Uterus (tissue), 4 donors: ENCODE measurements at places on chromosomes 5 and 9.

GRCh38 chr5:10431415-10431814, 10.3 kb upstream of the ROPN1L start:
- no peak for DNase-seq

DNA sequence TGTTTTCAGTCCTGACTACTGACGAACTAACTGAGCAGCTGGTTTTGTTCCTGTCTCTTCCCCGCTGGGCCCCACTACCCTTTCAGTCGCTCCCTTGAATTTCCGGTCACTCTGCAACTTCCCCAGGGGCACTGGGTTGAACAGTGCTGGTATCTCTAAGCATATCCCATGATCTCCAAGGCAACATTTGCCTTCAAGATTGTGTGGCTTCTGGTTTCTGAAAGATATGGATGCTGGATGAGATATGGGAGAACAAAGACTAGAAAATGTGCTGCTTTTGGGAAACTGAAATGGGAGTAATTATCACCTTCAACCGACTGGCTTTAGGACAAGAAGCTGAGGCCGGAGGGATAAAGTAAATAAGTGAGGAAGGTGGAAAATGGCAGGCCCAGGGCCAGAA, 258.2 kb upstream of the PIK3R1 start:
- DNase-seq, result no peak

DNA sequence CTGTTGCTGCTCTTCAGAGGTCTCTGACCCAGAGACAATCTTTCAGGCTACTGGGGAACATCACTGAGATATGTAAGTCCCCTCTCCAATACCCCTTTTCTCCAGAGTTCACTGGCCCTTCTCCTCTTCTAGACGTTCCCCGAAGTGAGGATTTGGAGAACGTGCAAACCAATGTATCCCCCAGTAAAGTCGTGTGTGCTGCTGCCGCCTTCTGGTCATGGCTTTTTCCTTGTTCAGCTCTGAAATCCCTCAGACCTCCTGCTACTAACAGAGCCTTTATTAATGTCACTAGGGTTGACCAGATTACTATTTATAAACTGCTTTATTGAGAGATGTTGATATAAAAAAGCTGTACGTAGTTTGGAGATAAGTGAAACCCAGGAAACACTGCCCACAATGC, 1028.6 kb downstream of the CDH9 start:
- DNase-seq, result no peak

DNA sequence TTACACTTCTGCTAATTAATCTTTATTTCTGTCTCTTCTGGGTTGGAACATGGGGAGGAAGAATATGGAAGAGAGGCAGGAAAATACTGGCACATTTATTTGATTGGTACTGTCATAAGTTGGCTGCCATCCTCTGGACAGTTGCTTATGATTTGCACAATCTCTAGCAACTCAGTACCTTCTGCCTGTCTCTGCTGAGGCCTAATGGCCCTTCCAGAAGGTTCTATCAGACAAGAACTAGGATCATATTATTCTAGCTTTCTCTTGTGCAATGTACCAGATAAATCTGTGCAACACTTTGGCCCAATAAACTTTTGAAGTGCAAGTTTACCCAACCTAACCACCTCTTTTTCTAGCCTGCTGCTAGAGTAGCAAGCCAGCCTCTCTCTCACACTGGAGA, 335.0 kb downstream of the ARRDC3 start:
- no peak for DNase-seq

DNA sequence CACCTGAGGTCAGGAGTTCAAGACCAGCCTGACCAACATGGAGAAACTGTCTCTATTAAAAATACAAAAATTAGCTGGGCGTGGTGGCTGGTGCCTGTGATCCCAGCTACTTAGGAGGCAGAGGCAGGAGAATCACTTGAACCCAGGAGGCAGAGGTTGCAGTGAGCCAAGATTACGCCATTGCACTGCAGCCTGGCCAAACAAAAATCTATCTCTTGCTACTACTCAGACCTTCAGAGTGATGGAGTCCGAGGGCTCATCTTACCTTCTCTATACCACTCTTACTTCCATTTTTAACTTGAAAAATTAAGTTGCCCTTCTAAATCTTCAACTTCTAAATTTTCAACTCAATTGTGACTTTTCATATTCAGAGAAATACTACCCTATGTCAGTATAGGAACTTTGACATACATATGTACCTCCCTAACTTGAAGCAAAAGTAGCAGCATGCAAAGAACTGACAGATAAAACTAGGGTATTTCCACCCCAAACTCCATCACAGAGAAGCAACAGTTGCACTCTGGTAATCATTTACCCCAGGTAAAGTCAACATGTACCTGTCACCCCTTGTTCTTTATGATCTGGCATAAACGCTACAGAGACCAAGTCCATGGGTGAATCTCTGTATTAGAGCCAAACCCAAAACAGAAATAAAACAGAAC, 11.4 kb downstream of the ZFAND5 start:
- no peak for DNase-seq

DNA sequence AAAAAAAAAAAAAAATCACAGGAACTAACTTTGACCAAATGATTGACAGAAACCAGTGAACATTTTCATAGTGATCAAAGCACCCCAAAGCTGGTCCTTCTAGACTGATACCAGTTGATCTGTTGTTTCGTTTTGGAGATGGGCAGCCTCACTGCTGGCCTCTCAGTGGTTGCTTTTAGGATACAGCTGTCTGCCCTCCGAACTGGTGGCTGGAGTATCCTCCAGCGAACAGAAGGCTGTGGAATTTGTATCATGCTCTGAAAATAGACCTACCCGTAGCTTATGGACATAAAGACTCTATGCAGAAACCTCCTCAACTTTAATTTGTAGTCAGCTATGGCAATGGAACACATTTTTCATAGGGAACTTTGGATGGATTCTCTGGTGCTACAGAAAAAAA, 49.0 kb downstream of the DCP2 start:
- DNase-seq, result no peak

GRCh38 chr9:101235105-101235866, 149.5 kb downstream of the BAAT start:
- DNase-seq, result no peak

- DNase-seq, result peak; percentile 1
Observed at GRCh38 chr9:38370176-38370575, 22.3 kb upstream of the ALDH1B1 start.

DNA sequence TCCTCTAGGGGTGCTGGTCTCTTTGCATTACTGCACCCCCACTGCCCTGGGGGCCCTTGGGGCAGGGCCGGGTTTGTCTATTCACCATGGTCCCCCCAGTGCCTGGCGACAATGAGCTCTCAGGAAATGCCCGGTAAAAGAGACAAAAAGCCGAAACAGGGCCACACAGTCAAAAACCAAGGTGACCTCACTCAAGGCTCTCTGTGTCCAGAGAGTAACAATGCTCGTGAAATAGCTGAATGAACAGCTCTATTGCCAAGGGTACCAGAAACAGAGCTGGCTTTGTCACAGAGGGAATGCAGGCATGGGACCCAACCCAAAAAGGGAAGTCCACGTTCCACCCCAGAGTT, 16.0 kb downstream of the SH3PXD2B start:
- DNase-seq, result no peak

DNA sequence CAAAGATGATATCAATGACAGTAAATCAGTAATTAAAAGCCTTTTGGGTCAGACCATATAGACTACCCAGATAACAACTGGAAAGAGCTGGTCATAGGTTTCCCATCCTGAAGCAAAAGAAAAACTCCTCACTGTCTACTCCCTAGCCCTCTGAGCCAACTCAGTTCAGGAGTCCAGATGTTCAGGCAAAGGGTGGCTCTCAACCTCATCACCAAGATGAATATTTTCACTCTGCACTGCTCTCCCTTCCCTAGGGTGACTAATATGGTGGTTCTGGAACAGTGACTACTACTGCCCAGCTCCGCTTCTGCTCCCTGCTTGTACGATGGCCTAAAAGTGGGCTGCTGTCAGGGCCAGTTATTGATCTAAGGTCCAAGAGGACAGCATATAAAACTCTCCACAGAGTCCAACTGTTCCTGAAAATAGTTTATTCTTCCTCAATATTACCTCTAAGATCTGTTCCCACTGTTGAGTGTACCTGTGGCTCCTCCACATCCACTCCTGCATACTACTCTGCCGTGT, 263.4 kb upstream of the SLC30A5 start:
- no peak for DNase-seq

DNA sequence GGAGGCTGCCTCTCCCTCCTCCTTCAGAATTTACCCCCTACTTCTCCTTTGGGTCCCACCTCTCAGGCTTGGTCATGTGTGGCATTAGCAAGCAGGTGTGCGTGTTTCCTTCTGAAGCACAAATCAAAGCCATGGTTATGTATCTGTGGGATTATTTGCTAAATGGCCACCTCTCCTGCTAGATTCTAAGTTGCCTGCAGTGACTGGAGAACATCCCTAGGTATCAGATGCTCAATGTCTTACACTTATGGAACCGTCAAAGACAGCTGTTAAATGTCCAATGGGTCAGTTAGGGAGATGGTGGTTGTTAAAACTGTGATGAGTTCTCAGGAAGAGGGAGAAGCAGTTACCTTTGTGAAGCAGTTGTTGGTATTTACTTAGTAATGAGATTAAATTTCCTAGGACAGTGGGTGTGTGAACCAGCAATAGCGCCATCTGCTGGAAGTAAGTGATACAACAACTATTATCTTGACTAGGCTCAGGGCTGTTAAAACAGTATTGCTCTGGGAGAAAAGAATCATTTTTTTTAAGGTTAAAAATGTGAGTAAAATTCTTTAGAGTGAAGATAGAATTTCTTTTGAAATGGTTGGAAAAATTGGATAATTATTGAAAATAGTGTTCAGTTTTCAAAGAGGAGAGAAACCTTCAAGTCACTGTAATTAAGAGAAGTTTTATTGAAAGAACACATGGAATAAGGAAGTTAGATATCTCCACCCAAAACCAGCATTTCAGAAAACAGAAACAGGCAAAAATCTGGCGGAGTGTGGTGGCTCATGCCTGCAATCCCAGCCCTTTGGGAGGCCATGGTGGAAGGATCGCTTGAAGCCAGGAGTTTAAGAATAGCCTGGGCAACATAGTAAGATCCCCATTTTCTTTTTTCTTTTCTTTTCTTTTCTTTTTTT, 71.3 kb downstream of the TMC1 start:
- DNase-seq, result peak; percentile 40

DNA sequence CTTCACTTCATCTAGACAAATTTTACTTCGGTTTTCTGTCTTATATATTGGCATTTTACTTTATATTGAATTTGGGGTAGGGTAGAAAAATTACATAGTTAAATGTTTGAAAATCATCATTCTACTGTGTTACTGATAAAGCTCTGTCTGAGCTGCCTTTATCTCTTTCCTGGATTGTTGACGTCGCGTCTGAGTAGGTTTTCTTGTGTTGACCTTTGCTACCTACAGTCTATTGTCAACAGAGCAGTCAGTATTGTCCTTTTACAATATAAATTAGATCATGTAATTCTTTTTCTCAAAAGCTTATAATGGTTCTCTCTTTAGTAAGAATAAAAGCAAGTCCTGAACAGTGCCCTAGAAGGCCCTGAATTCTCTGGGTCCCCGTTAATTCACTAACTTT, 128.2 kb downstream of the HACD4 start:
- no peak for DNase-seq

GRCh38 chr5:95352691-95353090, 38.5 kb upstream of the FAM81B start:
- no peak for DNase-seq

GRCh38 chr9:116287721-116288120, 134.1 kb downstream of the PAPPA start:
- DNase-seq, result no peak

GRCh38 chr9:79215821-79216220, 355.9 kb upstream of the TLE4 start:
- DNase-seq, result no peak

DNA sequence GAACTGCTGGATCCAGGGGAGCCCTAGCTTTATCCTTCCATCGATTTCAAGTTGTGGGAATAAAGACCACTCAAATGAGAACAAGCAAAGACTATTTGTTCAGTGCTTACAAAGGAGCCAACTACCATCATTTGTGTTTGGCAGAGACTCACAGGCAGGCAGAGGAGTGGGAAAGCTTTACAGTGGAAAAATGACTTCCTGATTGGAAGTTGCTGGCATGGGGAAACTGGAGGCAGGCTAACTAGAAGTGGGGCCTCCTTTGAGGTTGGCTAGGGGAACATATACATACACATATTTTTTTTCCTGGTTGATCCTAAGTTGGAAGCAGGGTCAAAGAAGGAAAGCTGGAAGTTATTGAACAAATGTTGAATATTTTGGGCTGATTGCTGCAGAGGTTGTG, 121.7 kb downstream of the ACTBL2 start:
- no peak for DNase-seq

- DNase-seq, result no peak
Observed at GRCh38 chr9:127975376-127976315, 5.1 kb downstream of the EEIG1 start.

DNA sequence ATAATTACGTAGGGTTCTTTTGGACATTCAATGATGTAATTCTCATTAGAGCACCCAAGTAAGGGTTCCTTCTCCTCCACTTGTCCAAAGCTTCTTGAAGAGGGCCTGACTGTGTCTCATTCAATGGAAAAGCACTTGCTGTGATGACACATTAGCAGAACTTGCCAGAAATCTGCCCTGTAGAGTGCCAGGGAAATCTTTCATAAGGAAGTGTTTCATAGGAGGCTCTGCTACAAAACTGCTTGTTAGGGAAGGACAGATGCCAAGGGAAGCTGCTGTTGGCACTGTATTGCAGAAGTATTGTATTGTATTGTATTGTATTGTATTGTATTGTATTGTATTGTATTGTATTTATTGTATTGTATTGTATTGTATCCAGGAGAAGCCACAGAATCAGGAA, 45.5 kb upstream of the MPDZ start:
- no peak for DNase-seq

- DNase-seq, result no peak
Observed at GRCh38 chr5:123209502-123210027, 120.5 kb downstream of the PRDM6 start.

DNA sequence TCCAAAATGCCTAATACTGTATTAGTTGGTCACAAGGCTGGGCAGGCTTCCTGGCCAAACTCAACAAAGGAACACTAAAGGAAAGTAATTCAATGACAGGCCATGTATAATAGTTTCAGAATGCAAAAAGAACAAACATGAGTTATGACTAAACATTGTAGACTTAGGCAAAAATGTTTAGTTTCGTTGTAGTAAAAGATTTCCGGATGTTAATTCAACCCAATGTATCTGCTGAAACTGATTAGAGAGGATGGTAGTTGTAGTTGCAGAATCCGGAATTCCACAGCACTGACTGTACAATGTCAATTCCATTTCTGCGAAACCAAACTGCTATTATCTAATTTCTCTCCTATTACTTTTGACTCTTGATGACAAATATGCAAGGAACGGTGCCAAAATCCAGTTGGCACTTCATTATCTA, 117.9 kb upstream of the FST start:
- DNase-seq, result no peak

DNA sequence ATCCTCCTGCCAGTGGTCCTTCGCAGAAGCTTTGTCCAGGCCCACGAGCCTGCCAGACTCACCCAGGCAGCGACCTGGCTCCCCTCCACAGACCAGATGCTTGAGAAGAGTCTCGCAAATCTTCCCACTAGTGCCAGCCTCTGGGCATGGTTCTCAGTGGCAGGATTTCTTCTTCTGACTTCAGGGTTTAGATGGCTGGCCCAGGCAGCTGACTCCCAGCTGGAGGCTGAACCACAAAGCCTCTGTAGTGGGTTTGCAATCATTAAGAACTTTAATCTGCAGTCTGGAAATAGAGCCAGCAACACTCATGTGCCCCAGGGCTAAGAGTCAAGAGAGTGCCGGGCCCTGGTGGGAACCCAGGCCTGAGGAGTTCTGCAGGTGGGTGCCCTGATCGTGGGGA, 90.6 kb upstream of the ICE1 start:
- no peak for DNase-seq

- DNase-seq, result no peak
Observed at GRCh38 chr5:36691696-36692371, 85.4 kb downstream of the SLC1A3 start.

- no peak for DNase-seq
Observed at GRCh38 chr5:130077007-130077406, 172.7 kb downstream of the CHSY3 start.
